Stimulated activated CD8-positive, alpha-beta memory T cell treated with anti-CD3 and anti-CD28 coated beads, Interleukin-2, amount 100 ng/mL, for 48 hours (primary cell): ENCODE measurements at places on chromosomes 11 and 22.

- no peak for DNase-seq
These were observed 39.8 kb upstream of the CDON start for GRCh38 chr11:126102436-126102981.

DNA sequence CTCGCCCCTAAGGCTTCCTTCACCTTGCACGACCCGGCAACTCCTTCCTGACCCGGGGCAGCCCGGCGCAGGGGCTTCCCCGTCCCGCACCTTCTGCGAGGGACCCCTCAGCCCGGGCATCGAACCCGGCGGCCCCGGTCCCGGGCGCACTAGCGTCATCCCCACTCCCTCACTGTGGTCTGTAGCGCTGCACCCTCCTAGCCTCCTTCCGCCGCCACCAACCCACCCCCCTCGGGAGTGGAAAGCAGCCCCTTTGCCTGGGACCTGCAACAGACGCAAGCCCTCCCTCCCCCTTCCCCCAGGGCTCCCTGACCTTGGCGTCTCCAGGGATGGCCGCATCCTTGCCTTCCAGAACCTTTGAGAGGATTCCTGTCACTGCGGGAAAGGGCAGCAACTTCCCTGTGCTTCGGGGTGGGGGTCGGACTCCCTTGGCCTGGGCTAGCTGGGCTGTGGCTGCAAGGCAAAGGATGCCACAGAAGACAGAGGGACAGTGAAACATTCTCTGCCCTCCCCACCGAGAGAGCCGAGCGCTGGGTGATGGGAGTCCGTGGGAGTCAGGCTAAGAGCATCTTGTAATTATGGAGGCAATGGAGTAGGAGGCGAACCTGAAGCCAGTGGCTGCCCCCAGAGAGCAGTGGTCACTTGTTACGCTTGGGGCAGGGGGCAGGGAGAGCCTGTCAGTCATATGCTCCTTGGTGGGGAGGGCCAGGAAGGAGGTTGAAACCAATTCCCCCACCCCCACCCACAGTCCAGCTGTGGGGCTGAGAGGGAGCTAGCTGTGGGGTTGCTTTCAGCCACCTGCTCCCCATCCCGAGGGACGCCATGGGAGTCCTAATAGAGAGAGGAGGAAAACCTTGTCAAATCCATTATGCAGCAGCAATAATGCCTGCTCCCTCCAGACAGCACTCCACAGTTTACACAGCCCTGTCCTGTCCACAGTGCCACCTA is 920 bp downstream of the TMEM132A start:
- DNase-seq: no peak

DNA sequence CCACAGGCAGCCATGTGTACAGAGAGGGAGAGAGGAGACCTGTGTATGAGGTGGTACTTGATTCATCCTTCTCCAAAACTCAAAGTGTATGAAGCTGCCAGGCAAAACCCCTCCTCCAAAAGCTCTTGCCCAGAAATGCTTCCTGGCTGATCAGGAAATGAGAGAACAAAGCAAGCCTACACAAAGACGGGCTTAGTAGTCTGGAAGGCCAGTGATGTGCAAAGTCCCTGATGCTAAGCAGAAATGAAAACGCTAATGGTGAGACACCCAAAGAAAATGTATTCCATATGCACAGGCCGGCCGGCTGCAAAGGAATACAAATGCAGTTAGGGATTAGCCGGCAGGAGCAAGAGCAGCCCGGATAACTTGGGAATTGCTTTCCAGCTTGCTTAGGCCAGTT is 234.9 kb upstream of the CADM1 start:
- DNase-seq: no peak

DNA sequence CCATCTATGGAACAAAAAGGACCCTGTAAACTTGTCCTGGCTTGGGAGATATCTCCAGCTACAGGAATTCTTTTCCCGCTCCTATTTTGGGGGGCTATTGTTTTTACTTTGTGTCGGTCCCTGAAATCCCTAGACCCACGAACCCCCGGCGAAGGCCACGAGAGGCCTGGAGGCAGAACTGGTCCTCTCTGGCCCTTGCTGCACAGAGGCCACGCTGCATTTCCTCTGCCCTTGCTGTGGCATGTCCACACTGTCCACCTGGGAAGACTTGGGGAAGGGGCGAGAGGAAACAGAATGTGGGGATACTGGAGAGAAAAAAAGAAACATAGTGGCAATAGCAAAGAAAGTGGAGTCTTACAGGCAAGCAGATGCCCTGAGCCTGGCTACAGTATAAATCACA is 2.3 kb upstream of the ANO1 start:
- DNase-seq: no peak

DNA sequence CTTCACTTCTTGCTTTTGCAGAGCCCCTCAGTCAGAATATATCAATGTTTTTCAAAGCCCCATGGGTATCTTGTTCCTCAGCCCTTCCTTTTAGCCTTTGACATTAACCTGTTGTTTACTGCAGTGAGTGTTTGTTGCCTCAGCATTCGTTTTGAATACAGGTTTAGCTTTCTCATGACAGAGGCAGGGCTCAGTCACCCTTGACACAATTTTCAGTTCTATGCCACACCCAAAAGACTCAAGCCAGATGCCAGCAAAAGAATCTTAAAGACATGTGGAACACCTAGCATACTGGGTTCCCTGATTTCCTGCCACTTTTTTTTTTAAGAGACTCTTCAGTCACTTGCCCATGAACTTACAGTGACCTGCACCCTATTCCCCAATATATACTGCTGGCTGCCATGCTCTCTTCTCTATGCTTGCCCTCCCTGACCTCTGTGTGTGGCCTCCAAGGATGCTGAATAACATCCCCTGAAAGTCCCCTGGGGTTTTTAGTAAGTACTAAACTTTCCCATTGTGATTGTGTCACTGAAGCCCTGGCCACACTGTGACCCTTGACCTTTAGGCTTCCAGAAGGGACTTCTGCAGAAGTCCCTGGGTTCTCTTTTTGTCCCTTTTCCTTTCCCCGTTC is 1225.5 kb downstream of the TBC1D22A start:
- no peak for DNase-seq

- peak; percentile 23 for DNase-seq
These were observed 23.4 kb upstream of the PIK3C2A start for GRCh38 chr11:17230867-17231851.

- DNase-seq: no peak
These were observed 40.2 kb upstream of the ACCSL start for GRCh38 chr11:44007481-44008087.

- DNase-seq: no peak
These were observed 36.5 kb upstream of the TOLLIP start for GRCh38 chr11:1345737-1346513.

DNA sequence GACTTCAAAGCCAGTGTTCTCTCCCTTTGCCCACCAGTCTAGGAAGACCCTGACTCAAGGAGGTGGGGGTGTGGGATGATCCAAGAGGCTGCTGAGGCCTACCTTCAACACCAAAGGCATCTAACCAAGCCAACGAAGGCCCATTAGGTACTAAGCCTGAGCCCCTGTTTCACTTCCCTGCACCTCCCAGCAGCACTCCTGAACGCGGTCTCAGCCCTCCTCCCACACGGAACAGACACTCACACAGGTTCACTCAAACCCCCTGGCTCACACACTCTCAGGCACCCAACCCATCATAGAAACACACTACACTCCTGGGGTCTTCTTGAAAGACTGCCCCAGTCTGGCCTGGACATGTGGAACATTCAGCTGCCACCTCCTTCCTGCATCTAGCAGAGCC is 40.7 kb downstream of the SLC22A12 start:
- no peak for DNase-seq

- no peak for DNase-seq
These were observed 7.3 kb upstream of the FUT4 start for GRCh38 chr11:94536386-94536785.

DNA sequence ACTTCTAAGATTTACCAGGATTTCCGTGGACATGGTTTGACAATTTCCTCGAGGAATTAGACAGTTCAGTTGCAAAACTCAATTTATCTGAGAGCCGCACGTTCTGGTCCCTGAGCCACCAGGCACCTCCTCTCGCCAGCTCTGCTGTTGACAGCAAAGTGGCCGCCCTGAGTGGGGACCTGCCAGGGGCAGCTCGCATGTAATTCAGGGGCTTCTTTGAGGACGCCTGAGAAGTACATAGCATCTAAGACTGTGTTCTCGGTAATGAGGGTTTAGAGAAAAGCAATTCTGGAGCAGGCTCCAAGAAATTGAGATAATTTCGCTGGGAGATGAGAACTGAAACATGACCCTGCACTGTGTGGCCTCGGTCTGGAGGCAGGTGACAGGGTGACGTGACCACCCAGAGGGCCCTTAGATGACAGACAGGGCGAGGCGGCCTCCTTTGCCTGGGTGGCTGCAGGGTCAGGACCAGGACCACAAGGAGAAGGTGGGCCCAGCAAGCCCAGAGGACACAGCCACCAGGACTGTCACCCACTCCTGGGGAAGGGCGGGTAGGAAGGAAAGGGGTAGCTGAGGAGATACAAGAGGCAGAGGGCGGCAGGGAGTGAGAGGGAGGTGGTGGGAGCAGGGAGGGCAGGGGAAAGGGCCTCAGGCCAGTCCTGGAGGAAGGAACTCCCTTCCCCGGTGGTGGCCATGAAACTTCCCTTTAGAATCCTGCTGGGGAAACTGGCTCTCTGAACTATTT is 55.0 kb downstream of the RTL6 start:
- no peak for DNase-seq
